ENCODE measurements at places on chromosomes 3 and 15.

DNA sequence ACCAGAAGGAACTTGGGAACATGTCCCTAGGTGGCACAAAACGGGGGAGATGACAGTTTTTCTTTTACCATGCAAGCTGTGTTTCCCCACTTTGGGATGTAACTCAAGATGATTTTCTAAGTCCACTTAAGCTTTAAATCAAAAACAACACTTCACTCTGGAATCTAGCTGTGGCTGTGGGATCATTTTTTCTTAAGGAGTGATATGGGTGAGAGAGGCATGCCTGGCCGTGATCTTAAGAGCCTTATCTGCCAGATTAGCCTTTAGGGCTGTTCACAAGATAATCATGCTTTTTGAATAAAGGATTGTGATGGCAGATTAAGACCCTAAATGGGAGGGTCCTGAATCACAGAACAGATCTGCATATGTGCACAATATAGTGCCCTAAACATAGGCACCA lies 384.8 kb upstream of the SEMA6D start:
- no peak for DNase-seq

DNA sequence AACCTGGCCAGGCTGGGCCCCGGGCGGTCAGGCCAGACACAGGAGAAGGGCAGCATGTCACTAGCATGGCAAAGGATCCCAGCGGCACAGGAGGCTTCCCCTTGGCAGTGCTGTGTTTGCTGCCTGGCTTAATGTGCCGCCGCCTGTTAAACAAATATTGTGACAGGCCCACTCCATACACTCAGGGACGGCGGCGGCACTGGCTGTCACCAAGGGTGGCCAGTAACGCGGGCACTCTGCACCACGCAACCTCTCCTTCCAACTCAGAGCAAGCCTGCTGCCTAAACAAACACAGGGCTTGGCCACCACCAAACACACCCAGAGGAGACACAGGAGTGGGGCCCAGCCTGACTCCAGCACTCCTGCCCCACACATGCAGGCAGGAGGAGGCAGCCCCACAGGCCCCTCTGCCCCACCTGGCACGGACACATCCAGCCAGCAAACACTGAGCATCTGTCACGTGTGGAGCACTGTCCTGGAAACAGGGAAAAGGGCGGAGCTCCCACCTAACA lies 48.0 kb downstream of the TPRA1 start:
- DNase-seq = no peak

DNA sequence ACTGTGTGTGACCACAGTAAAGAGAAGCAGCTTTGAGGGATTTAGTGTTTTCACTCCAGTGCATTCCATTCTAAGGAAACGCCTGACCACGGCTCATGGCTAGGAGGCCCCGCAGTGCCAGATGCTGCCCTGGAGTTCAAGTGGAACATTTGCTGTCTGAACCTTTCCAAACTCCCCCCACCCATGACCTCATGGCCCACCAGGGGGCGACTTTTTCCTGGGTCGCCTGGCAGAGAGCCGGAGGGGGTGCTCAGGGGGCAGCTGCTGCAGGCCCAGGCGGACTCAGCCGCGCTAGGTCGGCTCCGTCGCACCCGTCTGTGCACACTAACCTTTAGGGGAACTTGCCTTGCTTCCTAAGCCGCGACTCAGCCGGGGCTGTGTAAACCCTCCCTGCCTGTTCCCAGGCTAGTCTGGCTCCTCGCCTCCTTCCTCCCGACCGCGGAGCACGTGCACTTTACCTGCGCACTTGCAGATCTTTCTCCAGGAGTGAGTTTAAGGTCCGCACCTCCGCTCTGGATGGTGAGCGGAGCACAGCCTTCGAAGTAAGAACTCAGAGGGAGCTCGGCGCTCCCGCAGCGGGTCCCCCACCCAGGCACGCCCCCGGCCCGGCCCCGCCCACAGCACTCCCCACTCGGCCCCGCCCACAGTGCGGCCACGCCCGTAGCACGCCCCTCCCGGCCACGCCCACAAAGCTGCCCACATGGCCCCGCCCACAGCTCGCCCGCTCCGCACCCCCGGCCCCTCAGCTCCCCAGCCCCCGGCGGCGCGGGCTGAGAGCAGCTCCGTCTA lies at the start of gene OCA2:
TSS of gene OCA2 (minus strand) at position 550 of the 789 bp plus-strand sequence. CDS start 17,441 bp downstream, outside the sequence.
- DNase-seq = peak; percentile 72

DNA sequence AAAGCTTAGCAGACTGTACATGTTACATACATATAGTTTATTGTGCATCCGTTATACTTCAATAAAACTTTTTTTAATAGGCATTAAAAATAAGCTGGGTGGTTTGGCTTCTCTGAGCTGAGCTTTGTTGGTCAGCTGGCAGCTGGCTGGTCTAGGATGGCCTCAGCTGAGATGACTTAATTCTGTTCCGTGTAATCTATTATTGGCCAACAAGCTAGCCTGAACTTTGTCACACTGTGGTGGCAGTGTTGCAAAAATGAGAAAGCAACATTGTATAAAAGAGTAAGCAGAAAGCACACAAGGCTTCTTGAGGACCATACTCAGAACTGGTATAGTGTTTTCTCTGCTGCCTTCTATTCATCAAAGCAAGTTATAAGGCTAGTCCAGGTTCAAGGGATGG lies 45.2 kb downstream of the CGGBP1 start:
- DNase-seq = no peak

DNA sequence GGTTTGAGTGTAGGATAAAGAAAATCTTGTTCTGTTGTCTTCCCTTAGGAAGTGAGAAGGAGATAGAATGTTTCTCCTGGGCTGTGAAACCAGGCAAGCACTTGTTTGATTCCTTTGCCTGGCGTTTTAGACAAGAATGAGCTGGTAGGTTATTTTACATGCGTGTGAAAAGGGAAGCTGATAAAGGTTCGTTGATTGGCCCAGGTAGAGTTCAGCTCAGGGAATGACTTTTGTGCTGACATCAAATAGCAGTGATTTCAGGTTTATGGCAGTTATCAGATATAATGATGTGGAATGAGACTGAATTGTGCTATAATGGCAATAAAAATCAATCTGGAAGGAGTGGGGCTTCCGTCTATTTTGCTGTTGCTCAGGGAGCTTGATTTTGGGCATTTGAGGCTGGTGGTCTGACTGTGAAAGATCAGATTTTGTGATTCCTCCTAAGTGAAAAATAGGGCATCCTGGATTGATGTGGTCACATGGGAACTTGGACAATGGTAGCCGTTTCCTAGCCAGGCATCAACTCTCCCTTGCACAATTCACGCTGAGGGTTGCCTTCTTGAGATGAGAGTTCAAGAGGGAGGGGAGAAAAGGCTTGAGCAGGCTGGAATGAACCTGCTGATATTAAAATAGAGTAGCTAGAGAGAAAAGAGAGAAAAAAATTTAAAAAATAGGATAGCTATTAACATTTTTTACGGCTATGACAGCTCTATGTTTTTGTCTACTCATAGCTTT lies 388.9 kb downstream of the EDEM1 start:
- DNase-seq = no peak

DNA sequence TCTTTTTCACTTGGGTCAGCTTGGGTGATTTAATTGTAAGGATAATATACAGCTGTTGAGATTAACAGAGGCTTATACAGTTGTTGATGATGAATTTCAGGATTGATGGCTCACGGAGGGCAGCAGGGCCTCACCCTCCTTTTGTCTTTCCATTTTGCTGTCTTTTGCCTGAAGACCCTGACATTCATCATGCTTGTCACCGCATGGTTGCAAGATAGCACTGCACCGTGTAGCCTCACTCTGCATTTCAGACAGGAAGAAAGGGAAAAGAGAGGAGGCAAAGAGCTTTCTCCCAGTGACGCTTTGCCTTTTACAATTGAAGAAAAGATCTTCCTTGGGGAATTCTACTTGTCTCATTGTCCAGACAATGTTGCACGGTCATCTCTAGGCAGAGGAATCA lies 115.1 kb downstream of the TPRG1 start:
- no peak for DNase-seq

DNA sequence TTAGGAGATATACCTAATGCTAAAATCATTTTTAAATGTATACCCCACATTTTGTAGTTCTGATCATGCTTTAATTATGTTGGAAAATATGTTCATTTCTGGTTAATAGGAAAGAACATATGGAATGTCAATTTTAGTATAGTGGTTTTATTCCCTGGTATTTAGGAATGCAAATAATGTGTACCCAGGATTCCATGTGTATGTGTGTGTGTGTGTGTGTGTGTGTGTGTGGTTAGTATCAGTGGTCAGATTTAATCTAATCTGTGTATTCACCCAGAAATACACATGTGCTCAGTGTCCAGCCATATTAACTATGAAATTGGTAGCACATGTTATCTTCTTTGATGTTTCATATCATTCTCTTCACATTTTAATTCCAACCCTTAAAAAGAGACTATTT lies 233.5 kb upstream of the DCBLD2 start:
- no peak for DNase-seq

GRCh38 chr15:42131826-42132806 lies 24.3 kb downstream of the PLA2G4F start:
- DNase-seq = no peak

- peak; percentile 30 for DNase-seq
Observed at GRCh38 chr3:55704521-55704920, 217.4 kb upstream of the WNT5A start.

GRCh38 chr15:30043211-30043655 lies 39.5 kb upstream of the GOLGA8J start:
- DNase-seq = peak; percentile 52

GRCh38 chr15:35874260-35874905 lies 328.4 kb upstream of the DPH6 start:
- peak; percentile 49 for DNase-seq

DNA sequence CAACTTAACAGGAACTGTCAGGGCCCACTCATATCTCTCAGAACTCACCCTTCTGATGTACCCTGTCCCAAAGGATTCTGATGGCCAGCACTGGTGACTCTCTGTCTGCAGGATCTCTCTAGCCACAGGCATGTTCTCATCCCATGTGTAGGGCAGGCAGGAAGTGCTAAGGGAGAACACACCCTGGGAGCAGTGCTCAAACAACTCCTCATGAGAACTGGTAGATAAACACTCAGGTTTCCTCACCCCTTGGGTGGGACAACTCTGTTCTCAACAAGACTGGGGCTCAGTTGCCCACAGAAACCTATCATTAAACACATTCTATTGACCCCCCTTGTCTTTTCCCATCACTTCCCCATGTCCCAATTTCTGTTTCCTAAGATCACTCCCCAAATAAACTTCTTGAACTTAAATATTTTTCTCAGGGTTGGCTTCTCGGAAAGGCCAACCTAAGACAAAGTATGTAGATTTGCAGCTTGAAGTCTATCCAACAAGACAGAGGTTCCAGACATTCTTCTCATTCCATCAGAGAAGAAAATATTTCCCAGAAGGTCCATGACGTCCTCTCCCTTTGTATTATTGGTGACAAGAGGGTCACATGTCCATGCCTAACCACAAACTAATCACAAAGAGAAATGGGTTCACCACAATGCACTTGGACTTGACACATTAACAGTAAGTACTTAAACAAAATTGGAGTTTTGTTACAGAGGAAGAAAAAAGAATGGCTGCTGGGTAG lies 276.6 kb upstream of the GADL1 start:
- peak; percentile 79 for DNase-seq

GRCh38 chr3:30347679-30348216 lies 258.7 kb upstream of the TGFBR2 start:
- DNase-seq = peak; percentile 76

DNA sequence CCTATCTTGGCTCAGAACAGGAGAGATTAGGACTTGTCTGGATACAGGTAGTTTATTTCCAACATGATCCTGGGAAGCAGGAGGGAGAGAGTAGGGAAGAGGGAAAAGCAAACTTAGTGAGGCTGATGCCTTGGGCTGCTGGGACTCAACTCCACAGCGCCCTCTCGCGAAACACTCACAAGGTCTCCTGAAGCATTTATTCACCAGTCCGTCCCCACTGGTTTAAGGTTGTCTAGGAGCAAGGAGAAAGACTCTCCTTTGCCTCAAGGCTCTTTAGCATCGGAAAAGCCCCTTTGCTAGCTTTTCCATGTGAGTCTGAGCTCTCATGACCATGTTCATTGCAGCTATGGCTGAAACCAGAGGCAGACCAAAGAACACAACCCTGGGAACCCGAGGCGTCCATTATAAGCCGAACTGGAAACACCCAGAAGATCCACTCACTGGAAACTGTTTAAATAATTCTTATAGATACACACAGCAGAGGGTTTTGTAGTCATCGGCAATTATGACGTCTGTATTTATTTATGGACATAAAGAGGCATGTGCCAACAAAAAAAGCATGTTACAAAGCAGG lies 244.5 kb downstream of the CD47 start:
- DNase-seq = peak; percentile 71

DNA sequence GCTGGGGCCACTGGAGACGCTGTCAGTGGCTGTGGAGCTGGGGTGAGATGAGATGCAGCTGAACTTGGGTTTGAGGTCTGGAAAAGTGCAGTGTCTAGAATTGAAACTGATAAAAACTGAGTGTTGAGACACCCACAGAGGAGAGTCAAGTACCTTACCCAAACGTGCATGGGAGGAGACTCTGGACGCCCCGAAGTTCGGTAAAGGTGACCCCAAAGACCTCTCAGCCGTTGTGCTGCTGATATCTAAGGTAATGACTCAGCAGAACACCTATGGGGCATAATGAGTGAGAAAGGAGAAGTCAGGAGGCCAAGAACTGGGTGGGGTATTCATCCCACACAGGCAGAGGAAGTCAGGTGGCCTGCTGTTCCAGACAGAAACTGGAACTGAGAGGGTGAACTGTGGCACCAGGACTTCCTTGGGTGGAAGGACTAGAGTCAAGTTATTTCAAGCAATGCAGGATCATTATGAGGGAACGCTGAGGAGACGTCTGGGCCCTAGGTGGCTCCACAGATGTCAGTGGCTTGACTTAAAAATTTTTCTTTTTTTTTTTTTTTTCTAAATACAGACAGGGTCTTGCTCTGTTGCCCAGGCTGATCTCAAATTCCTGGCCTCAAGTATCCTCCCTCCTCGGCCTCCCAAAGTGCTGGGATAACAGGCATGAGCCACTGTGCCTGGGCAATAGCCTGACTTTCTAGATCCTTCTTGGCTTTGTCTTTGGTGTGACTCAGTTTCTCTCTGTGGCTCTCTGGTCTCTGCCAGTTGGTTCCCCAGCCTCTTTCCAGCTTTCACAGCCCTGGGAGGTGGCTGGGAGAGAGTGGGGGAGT lies 67.6 kb upstream of the GCNT3 start:
- no peak for DNase-seq

DNA sequence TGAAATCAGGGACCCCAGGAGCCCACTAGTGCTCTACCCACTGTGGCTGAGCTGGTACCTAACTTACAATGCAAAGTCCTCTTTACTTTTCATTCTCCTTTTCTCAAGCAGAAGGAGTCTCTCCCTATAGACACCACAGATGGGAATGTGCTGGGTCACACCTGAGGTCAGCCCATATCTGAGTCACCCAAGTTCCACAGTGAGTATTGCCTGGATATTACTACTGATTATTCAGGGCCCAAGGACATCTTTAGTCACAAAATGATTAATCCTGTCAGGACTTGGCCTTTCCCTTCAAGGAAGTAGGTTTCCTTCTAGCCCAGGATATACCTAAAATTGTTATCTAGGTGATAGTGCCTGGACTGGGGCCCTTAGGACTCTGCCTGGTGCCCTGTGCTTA lies 1305.2 kb downstream of the SI start:
- no peak for DNase-seq

DNA sequence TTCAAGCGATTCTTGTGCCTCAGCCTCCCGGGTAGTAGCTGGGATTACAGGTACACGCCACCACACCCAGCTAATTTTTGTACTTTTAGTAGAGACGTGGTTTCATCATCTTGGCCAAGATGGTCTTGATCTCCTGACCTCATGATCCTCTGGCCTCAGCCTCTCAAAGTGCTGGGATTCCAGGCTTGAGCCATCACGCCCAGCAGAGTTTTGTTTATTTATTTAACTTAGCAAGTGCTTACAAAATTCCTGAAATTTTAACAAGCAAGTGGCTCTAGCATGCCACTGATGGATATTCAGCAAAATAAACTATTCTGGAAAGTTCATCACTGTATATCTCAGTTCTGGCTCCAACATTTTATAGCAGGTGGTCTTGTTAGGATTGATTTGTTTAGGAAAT lies 585.9 kb downstream of the OTOL1 start:
- no peak for DNase-seq

GRCh38 chr15:48592221-48592731 lies 53.2 kb downstream of the FBN1 start:
- DNase-seq = peak; percentile 61

Measured in GM03348 (cell line).